T-helper 9 cell (primary cell): ENCODE measurements at places on chromosomes 3 and 15.

- DNase-seq: no peak
Observed at GRCh38 chr3:124295362-124295761, 303.4 kb upstream of the ROPN1 start.

DNA sequence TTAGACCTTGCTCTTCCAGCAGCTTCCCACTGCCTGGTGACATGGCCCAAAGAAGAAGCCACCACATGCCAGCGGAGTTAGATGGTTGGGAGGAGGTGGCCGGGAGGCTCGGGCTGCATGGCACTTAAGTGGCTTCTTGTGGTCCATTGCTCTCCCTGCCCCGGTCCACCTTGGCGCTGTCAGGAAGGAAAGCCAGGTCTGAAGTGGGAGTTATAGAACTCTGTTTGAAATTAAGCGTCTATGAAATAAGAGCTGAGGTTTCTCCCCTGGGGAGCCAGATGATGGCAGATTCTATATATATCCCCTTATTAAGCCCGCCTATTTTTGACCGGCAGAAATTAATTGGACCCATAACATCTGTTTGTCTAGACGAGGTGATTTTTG, 61.2 kb downstream of the ITGA11 start:
- DNase-seq: no peak

- DNase-seq: no peak
Observed at GRCh38 chr3:161117646-161118045, 12.5 kb upstream of the B3GALNT1 start.

- DNase-seq: no peak
Observed at GRCh38 chr3:94362393-94362792, 299.5 kb downstream of the NSUN3 start.

- no peak for DNase-seq
Observed at GRCh38 chr3:55352668-55353067, 134.4 kb downstream of the WNT5A start.

DNA sequence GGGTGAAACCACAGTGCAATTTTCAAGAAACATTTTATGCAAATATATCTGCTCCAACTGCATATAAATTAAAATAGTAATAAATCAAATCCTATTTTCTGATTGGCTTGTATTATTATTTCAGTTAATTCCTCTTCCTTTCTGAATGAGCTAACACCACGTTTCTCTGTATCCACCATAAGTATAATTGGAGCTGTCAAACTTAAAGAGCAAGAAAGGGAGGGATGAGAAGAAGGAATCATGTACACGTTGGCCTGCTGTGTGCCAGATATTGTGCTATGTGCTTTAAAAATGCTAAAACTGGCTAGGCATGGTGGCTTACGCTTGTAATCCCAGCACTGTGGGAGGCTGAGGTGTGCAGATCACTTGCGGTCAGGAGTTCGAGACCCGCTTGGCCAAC, 180.0 kb downstream of the MAGI1 start:
- no peak for DNase-seq

GRCh38 chr3:33096093-33096868, 665 bp downstream of the GLB1 start:
- DNase-seq: peak; percentile 25

DNA sequence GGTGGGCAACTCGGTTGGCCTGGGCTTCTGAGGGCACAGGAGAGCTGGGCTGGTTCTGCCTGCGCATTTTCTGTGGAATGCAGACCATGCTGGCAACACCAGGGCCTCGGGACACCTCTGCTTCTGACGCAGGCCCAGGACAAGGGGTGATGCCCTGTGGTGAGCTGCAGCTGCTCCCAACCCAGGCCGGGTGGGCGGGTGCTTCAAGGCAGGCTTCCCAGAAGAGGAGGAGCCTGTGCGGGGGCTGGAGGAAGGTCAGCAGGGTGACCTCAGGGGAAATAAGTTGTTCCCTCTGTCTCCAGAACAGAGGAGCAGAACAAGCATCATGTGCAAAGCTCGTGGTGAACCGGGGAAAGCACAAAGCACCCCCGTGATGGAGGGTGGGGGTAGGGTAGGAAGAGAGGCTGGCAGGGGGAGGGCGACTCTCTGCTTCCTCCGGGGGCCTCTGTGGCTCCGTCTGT, 11.0 kb upstream of the PLXNA1 start:
- DNase-seq: no peak

DNA sequence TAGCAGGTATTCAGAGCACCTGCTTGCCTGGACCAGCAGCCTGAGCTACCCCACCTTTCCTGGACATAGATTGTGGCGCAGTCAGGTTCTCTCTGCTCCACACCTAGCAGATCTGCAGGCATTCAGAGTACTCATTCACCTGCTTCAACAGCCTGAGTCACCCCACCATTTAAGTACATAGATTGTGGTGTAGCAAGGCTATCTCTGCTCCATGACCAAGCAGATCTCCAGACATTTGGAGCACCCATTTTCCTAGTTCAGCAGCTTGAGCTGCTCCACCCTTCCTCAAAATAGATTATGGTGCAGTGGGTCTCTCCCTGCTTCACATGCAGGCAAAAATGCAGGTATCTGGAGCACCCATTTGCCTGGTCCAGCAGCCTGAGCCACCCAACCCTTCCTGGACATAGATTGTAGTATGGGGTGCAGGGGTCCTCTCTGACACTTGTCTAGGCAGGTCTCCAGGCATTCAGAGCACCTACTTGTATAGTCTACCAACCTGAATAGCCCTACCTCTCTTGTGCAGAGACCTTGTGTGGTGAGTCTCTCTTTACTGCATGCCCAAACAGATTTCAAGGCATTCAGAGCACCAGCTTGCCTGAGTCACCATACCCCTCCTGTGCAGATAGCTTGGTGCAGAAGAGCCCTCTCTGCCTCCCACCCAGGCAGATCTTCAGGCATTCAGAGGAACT, 466.0 kb upstream of the THBS1 start:
- DNase-seq: no peak

- peak; percentile 44 for DNase-seq
Observed at GRCh38 chr3:15557511-15557946, 36.0 kb upstream of the COLQ start.

DNA sequence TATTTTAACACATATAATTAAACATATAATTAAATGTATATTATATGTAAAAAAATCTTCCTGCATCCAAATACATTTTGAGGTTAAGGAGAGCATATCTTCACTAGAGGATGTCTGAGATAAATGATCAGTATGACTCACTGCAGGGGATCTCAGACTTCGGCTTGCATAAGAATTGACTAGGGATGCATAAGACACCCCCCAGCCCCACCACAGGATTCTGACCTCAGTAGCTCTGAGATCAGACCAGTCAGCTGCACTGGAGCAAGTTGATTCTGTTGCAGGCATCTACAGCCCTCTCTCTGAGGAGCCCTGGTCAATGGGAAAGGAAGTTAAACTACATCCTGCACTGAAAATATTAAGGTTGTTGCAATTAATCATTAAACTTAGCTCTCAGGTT, 29.0 kb upstream of the TBC1D21 start:
- DNase-seq: no peak

- DNase-seq: no peak
Observed at GRCh38 chr3:29152379-29152778, 128.5 kb upstream of the RBMS3 start.

GRCh38 chr15:66078196-66078928, 175.2 kb downstream of the MEGF11 start:
- DNase-seq: no peak

- no peak for DNase-seq
Observed at GRCh38 chr3:11779626-11780025, 67.1 kb downstream of the TAMM41 start.

DNA sequence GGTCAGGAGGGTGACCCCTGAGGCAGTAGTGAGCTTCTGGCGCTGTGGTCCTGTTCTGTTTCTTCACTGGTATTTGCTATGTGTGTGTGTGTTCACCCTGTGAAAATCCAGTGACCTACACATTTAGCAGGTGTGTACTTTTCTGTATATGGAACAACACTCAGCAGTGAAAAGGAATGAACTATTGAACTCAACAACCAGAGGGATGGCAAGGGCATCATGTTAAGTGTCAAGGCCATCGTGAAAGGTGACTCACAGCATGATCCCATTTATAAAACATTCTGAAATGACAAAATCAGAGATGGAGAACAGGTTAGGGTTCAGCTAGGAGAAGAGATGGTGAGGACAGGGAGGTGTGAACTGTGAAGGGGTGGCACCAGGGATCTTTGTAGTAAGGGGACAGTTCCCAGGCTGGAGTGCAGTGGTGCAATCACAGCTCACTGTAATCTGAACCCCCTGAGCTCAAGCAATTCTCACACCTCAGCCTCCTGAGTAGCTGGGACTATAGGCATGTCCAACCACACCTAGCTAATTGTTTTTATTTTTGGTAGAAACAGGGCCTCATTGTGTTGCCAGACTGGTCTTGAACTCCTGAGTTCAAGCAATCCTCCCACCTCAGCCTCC, 10.0 kb upstream of the RAB43 start:
- no peak for DNase-seq

GRCh38 chr3:44992555-44993470, 16.8 kb downstream of the EXOSC7 start:
- no peak for DNase-seq
